Right lobe of liver (tissue), 6 donors: ENCODE measurements at places on chromosomes 7 and 10. TPM values are rescaled to one million over a fixed set of nuclear protein-coding genes. Genes with fewer than 3 reads are reported as not detected.

Gene PNLIP
- not detected for total RNA-seq

Gene HOXA6
- not detected for total RNA-seq

Gene ANKRD30A
- total RNA-seq: not detected

Gene STOX1
- 0.81 TPM for total RNA-seq

DNA sequence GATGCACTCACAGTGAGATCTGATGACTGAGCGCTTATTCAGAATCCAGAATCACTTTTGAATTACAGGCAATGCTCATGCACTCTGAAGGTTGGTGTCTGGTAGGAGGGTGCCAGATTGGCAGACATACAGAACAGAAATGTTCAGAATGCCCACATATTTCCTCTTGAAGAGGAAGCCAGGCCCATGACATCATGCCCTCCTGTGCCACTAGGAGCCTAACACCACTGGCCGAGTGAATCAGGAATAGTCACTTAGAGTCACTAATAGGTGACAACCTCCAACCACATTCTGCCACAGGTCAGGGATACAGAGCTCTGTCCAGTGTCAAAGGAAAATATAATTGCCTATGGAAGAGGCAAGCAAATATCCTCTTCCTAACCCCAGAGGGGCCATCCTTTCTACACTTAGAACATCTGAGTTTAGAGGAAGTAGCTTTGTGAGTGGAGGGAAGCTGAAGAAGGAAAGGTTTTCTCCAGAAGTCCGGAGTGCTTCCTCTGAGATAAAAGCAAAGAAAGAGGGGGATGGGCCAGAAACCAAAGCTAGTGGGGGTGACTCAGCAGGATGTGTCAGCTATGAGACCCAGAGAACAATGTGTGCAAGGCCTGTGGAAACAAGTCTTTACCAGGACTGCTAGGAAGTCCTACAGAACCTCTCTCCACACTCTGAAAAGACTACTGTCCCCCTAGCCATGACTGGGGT lies 838.8 kb downstream of the GRID1 start:
- DNase-seq: no peak

- no peak for DNase-seq
Observed at GRCh38 chr10:127921753-127922145, 14.8 kb downstream of the PTPRE start.

- no peak for DNase-seq
Observed at GRCh38 chr10:11298116-11298515, 280.4 kb downstream of the CELF2 start.

GRCh38 chr7:71238581-71239295 lies 106.8 kb downstream of the GALNT17 start:
- no peak for DNase-seq

Gene CNNM2
- 6.1 TPM for total RNA-seq

DNA sequence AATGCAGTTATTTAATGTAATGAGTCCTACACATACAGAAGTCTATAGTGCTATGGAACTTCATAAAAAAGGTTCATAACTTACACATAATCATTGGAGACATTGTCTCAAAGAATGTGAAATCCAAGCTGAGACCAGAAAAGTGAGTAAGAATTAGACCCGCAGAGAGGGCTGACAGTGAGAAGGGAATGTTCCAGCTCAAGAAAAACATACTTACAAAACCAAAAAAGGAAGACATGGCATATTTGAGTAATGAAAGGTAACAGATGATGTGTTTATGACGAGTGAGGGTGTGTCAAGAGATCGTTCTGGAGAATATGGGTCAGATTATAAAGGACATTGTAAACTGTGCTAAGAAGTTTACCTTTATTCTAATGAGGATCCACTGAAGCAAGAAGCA lies 566.5 kb downstream of the ATRNL1 start:
- DNase-seq: no peak

- no peak for DNase-seq
Observed at GRCh38 chr7:20200971-20201370, 16.2 kb downstream of the MACC1 start.

- no peak for DNase-seq
Observed at GRCh38 chr10:63884426-63884825, 363.2 kb downstream of the REEP3 start.

GRCh38 chr7:39088730-39089593 lies 111.3 kb downstream of the POU6F2 start:
- DNase-seq: no peak

- no peak for DNase-seq
Observed at GRCh38 chr7:111763221-111763801, 201.0 kb upstream of the IMMP2L start.

Gene STEAP4
- 25.8 TPM for total RNA-seq

DNA sequence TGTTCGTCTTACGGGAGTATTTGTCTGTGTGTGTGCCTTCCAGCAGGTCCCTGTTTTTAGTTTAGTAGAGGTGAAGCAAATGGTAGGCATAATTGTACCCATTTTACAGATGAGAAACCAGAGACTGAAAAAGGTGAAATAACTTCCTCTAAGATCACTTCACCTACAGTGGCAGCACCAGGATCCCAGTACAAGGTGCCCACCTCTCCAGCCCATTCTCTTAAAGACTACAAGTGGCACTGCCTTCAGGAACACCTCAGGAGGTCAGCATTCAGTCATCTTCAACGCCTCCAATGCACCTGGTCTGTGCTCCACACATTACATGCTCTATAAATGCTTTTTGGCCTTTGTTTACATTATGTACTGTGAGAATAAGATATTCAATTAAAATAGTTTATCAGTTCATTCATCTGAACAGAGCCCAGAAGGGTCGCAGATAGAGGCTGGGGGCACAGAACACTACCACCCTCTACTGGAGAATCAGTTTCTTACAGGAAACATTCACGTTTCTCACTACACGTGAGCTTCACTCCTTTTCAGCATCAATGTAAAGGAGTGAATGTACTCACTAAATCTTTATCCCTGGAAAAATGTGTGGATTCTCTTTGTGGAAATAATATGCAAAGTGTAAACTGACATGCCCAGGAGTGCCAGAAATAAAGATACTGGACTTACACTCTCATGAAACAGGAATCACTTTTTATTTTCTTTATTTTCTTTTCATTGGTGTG lies 45.5 kb upstream of the ABLIM1 start:
- DNase-seq: no peak

- no peak for DNase-seq
Observed at GRCh38 chr7:112140600-112140999, 65.6 kb downstream of the DOCK4 start.

DNA sequence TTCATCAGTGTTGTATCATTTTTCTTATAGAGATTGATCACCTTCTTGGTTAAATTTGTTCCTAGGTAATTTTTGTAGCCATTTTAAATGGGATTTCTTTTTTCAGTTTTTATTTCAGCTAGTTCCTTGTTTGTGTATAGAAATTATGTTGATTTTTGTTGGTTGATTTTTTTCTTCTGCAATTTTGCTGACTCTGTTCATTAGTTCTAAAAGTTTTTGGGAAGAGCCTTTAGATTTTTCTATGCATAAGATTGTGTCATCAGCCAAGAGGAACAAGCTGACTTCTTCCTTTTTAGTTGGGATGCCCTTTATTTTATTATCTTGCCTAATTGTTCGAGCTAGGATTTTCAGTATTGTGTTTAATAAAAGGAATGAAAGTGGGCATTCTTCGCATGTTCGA lies 222.2 kb upstream of the TEX47 start:
- no peak for DNase-seq

GRCh38 chr7:129779602-129780256 lies 168.2 kb downstream of the NRF1 start:
- no peak for DNase-seq

DNA sequence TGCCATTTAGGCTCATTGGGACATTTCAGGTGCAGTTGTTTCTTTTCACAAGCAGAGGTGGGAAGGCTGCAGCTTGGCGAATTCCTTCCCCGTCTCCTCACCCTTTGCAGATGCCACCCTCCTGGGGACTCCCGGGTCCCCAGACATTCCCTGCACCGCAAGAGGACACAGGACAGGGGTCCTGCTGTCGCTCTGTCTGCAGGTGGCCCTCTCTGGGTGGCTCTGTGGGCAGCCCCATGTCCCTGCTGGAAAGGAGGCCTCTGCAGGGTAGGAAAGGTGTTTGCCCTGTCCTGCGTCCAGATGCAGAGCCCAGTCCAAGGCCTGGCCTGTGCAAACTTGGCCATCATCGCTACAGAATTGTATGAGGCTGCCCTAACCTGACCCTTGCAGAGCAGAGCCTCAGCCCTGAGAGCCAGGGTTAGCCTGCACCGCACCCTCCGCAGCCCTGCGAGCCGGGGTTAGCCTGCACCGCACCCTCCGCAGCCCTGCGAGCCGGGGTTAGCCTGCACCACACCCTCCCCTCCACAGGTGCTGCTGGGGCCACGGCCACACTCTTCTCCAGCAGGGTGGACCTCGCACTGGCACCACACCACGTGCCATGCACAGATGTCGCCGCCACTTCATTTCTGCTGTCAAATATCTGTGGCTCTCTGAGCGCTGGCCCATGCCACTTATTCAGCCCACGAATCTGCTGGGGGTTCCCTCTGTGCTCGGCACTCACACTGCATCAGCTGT lies 61.0 kb downstream of the CFAP46 start:
- peak; percentile 29 for DNase-seq

Gene ST7
- 17.4 TPM for total RNA-seq

Gene ASZ1
- not detected for total RNA-seq

Gene NYAP1
- total RNA-seq: 0.06 TPM

- no peak for DNase-seq
Observed at GRCh38 chr10:46514899-46515298, 41.6 kb downstream of the GPRIN2 start.

DNA sequence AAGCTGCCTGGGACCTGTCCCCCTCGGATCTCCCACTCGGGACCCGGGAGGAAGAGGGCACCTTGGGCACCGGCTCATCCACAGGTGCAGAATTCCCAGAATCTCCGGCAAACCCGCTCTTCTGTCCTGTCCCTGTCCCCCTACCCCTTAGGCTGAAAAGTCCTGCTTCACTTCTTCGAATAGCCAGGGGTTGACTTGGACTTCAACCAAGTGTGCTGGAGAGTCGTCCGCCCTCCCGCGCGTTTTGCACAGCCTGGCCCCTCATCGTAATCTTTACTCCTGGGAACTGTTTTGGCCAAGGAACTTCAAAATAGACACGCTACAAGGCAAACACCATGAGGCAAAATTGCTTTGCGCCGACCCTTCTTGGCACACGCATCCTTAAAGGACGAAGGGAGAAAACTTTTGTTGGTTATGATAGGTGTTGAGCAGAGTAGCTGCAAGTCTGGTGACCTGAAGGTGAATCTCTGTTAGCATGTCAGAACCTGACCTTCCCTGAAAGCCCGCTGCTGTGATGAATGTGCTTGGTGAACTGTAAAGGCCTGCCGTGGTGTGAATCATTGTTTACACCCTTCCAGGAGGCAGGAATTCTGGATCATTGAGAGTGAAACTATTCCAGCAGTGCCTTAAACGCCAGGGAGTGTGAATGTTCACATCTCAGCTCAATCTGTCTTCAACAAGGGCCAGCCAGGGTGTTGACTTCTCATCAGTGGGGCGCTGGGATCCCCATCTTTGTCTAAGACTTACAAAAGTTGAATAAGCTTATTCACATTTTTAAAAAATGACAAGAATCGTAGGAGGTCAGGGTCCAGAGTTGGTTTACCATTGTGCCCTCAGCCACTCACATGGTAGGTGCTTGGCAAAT lies 589 bp upstream of the RAPGEF5 start:
- DNase-seq: peak; percentile 50

DNA sequence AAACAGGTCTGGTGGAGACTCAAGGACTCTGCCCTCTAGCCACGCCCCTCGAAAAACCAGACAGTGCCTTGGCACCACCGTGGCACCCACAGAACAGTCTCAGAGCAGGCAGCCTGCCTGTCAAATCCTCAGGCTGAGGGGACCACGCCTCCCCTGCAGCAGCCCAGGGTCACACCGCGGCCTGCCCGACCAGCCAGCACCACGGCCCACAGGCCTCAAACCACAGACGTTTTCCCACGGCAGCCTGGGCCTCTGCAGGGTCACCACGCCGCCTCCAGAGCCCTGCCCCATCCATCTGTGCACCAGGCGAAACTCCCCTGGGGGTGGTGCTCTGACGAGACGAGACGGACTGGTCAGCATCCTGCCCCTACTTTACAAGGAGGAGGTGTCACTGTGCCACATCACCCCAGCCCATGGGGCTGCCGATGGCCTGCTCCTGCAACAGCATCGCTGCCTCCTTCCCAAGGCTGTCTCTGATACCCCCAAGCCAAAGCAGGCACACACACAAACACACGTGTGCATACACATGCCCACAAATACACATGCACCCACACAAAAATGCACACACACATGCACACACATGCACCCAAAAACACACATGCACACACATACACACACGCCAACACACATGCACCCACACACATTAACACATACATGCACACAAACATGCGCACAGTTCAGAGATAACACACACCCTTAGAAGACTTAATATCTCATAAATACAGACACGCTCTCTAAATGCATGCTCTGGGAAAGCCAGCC lies 24.6 kb downstream of the PAPOLB start:
- no peak for DNase-seq

GRCh38 chr10:131997366-131998049 lies 15.8 kb upstream of the BNIP3 start:
- peak; percentile 86 for DNase-seq

DNA sequence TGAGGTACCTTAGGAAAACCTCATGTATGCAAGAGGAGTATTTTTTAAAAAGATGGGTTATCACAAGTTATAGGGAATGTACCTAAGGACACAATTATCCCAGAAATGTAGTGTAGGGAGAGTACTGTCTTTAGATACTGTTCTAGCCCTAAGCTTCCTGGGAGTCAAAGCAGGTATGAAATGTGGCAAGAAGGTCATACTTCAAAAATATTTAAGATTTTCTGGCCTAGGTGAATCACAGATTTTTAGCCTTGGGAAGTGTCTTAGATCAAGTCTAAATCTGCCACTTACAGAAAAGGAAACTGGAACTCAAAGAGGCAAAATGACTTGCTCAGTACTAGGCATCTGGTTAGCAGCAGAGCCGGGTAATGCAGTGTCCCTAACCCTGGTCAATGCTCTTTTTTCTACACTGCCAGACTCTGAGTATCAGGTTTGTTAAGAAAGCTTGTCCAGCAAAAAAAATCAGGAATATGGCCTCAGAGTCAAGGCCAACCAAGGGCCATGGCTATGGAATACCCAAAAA lies 13.9 kb downstream of the PIK3AP1 start:
- no peak for DNase-seq

Gene CRYGN
- total RNA-seq: not detected

Gene URGCP
- 23.2 TPM for total RNA-seq

DNA sequence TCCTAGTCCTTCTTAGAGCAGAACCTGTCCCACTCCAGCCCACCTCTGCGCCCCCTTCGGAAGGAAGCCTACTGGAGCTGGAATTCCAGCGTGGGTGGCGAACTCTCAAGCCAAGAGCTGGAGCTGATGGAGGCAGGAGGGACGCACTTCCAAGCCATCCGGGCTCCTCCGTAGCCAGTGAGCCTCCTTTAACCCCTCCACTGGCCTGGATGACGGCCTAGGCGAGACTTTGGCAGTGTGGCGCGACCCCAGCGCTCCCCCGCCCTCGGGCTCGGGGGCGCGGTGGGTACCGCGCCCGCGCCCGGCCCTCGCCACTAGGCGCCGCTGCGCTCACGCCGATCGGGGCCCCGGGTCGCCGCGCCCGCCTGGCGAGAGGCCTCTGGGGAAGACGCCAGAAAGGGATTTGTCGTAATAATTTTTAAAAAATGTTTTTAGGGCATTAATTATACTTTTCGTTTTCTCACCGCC lies 5.1 kb upstream of the EMX2 start:
- no peak for DNase-seq

Gene GDF2
- total RNA-seq: 12.3 TPM

- no peak for DNase-seq
Observed at GRCh38 chr7:33639552-33640197, 265.7 kb upstream of the BMPER start.

Gene DPP6
- not detected for total RNA-seq
